Astrocyte (in vitro differentiated cells and primary cell): ENCODE measurements at places on chromosomes 5 and 9. TPM values are rescaled to one million over a fixed set of nuclear protein-coding genes. Genes with fewer than 3 reads are reported as not detected.

GRCh38 chr9:87381050-87381711 is 116.5 kb upstream of the DAPK1 start:
- DNase-seq: peak; percentile 90

SEC24A gene
- 51.9 and 56.1 TPM in 2 replicates for total RNA-seq

LPCAT1 gene
- total RNA-seq: 35.7 and 41.9 TPM in 2 replicates

DNA sequence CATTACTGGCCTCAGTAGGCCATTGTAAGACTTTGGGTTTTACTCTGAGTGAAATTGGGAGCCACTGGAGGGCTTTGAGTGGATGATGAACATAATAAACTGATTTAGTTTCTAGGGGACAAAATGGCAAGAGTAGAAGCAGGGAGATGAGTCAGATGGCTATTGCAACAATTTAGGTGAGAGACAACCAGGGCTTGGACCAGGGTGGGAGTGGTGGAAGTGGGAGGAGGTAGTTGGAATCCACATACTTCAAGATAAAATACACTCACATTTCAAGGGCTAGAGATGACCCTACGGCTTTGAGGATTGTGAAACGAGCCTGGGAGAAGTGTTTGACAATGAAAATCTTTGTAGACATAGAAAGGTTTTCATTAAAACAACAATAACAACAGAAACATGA is 136.3 kb downstream of the ACTBL2 start:
- no peak for DNase-seq

DNA sequence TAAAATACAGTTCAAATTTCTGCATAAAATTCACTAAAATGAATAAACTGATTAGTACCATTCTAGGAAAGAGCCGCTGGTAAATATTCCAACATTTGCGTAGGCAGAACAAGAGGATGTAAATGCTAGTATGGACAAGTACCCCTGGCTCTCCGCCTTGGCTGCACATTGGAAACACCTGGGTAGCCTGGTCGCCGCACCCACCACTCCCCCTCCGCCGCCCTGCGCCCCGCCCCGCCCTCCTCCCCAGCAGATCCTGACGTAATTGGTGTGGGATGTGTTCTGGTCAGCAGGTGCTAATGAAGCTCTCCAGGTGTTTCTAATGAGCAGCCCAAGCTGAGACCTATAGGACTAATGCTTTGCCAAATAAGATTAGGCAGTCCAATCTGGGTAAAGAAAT is 225.7 kb downstream of the FRMD3 start:
- DNase-seq: no peak
